DND-41 (cell line): ENCODE measurements at places on chromosomes 3 and 15.

DNA sequence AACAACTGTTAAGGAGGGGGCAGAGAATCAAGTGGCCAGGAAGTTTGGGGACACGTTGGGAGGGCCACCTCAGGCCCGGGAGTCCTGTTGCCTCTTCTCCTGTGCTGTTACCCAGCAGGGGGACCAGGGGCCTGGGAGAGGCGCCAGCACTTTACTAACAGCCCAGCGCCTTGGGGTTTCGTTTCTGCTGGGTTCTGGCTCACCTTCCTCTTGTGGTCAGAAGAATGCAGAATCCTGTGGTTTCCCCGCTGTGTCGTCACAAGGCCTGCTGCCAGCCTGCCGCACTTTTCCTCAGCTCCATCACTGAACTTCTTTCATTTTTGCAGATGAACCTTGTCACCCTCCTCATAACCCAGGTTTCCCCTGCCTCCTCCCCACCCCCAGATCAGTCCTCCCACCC lies 67.7 kb downstream of the SLC30A4 start:
- H3K27ac ChIP-seq, result peak overlapping the region; percentile 53
- peak; percentile 82 for DNase-seq
- peak overlapping the region; percentile 28 for H3K4me3 ChIP-seq
- peaks cover 47% of the 10 kb centered on the region for H3K4me1 ChIP-seq
- H3K36me3 ChIP-seq, result no peaks in the 10 kb centered on the region

DNA sequence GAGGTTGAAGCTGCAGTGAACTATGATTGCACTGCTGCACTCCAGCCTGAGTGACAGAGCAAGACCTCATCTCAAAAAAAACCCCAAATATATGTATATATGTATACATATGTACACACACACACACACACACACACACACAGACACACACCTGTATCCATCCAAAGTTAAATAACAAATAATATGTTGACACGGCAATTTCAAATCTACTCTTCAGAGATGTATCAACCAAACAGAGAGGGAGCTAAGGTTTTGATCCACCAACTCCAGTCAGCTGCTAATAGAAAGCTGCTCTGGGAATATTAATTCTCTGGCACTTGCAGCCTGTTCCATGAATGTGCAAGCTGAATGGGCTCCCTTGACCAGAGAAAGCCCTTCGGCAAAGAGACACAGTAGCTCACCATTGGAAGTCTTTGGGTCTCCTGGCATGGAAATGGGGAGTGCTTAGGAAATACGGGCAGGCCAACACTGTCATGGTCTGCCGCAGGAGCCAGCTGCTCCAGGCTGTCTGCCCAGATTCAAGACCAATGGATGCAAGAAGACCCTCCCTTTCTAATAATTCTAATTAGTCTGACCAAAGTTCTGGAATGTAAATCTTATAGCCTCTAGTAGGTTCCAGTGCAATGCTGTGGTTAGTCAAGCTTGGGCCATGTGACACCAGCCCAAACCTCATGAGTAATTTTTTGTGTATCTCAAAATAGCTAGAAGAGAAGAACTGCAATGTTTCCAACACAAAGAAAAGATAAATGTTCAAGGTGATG lies 299.8 kb downstream of the KBTBD8 start:
- H3K4me1 ChIP-seq, result no peaks in the 10 kb centered on the region
- no peak overlapping the region for H3K4me3 ChIP-seq
- no peaks in the 10 kb centered on the region for H3K27me3 ChIP-seq
- no peaks in the 10 kb centered on the region for H3K36me3 ChIP-seq

- H3K4me3 ChIP-seq, result no peak overlapping the region
- no peak for DNase-seq
- H3K27ac ChIP-seq, result no peak overlapping the region
- H3K4me1 ChIP-seq, result no peaks in the 10 kb centered on the region
- no peaks in the 10 kb centered on the region for H3K27me3 ChIP-seq
These were observed 597.0 kb downstream of the SQOR start for GRCh38 chr15:46231786-46232185.

- H3K27ac ChIP-seq, result no peak overlapping the region
- H3K27me3 ChIP-seq, result no peaks in the 10 kb centered on the region
- H3K4me1 ChIP-seq, result no peaks in the 10 kb centered on the region
- H3K36me3 ChIP-seq, result no peaks in the 10 kb centered on the region
- H3K4me3 ChIP-seq, result no peak overlapping the region
These were observed 342.9 kb upstream of the DPH6 start for GRCh38 chr15:35888815-35889214.

DNA sequence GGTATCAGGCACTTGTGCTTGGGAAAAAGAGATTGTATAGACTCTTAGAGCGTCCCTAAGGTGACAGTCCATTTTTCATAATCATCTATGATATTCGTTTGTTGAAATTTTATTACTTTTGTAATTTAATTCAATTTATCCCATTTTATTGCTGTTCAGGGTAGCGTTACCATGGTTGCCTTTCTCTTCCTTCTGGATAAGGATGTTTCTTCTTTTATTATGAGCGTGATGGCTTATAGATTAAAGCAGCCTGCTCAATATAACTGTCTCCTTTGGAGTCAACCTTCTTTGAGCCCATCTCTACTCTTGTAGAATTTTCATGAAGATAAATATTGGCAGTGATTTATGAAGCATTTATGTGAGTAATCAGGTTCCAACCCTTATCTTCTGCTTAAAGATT lies 182.0 kb downstream of the LRTM1 start:
- no peaks in the 10 kb centered on the region for H3K27me3 ChIP-seq
- DNase-seq, result no peak
- H3K4me1 ChIP-seq, result no peaks in the 10 kb centered on the region
- H3K27ac ChIP-seq, result no peak overlapping the region

DNA sequence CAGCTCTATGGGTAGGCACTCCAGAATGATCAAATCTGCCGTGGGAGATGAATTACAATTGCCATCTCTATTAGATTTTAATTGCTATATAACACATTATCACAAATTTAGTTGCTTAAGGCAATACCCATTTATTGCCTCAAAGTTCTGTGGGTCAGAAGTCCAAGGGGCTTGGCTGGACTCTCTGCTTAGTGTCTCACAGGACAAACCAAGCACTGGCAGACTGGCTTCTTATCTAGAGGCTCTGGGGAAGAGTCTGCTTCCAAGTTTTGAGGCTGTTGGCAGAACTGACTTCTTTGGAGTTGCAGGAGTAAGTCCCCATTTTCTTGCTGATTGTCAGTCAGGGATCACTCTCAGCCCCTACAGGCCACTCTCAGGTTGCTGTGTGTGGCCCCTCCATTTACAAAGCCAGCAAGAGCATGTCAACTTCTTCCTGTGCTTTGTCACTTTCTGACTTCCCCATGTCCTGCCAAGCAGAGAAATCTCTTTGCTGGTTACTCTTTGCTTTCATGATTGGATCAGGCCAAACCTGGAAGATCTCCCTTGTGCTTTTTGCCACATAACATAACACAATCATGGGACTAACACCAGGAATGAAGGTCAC lies 93.5 kb upstream of the PRICKLE2 start:
- no peak for DNase-seq
- H3K27me3 ChIP-seq, result no peaks in the 10 kb centered on the region
- H3K36me3 ChIP-seq, result no peaks in the 10 kb centered on the region
- H3K27ac ChIP-seq, result no peak overlapping the region
- H3K4me3 ChIP-seq, result no peak overlapping the region

DNA sequence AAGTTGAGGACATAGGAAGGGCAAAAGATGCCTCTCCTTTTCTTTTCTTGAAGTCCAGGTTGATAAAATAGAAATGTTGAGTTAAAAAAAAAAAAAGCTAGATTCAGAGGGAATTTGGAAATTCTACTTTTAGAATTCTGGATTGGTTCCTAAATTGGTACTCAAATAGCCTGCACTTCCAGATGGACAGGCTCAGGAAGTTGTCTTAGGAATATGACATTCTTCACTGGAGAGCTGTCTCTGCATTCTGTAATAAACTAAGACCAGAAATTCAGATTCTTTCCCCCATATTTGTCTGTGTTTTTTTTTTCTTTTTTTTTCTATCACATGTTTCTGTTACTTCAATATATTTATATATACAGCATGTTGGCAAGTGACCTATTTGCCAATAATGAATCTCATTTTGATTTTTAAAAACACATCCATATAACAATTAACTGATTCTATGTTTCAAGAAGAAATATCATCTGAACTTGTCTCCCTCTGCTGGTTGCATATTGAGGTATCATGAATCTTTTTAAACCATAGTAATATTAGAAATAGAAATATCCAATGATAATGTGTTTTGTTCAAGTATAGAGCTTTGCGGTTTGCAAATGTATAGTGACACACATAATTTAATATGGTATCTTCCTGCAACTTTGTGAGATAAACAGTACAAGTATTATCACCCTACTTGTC lies 8.5 kb upstream of the LSAMP start:
- H3K36me3 ChIP-seq, result no peaks in the 10 kb centered on the region
- no peaks in the 10 kb centered on the region for H3K4me1 ChIP-seq
- DNase-seq, result no peak
- H3K27ac ChIP-seq, result no peak overlapping the region
- no peak overlapping the region for H3K4me3 ChIP-seq
- no peaks in the 10 kb centered on the region for H3K27me3 ChIP-seq

DNA sequence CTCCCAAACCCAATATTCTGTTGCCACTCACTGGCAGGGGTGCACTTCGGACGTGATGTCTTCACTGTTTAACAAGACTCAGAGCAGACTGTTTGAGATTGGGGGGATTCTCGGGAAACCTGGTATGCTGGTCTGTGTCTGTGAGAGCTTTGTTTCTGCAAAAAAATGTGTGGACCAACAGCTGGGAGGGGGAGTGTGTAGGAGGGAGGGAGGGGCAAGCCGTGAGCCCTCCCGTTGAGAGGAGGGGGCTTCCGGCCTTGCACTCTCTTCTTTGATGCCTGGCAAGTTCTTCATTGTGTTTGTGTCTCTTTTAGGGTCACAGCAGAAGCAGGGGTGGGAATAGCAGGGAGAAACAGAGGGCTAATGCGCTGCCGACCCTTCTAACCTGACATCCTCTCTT lies 74.9 kb upstream of the NDN start:
- no peaks in the 10 kb centered on the region for H3K36me3 ChIP-seq
- no peak overlapping the region for H3K27ac ChIP-seq
- DNase-seq, result no peak
- no peaks in the 10 kb centered on the region for H3K27me3 ChIP-seq
- no peaks in the 10 kb centered on the region for H3K4me1 ChIP-seq
- no peak overlapping the region for H3K4me3 ChIP-seq

DNA sequence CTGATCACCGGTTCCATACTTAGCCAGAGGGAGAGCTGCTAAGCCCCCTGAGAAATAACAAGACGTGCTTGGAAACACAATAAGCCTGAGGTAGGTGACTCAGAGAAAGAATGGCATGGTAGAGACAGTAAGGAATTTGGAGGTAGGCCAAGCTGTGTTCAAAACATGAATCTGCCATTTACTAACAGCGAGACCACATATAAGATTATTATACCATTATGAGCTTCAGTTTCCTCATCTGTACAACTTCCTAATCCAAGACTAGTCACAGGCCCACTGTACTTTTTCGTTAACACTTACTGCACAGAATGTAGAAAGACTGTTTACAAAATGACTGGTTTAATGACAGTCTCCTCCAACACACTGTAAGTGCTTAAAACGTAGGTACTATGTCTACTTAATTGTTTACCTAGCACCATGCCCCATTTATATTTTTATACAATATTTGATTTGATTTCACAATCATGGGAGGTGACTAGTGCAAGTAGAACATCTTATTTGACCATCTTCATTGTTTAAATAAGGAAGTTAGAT lies 25.7 kb downstream of the ATOSA start:
- no peak for DNase-seq
- no peak overlapping the region for H3K27ac ChIP-seq
- H3K4me3 ChIP-seq, result no peak overlapping the region
- H3K27me3 ChIP-seq, result no peaks in the 10 kb centered on the region
- peaks cover 8% of the 10 kb centered on the region for H3K36me3 ChIP-seq

DNA sequence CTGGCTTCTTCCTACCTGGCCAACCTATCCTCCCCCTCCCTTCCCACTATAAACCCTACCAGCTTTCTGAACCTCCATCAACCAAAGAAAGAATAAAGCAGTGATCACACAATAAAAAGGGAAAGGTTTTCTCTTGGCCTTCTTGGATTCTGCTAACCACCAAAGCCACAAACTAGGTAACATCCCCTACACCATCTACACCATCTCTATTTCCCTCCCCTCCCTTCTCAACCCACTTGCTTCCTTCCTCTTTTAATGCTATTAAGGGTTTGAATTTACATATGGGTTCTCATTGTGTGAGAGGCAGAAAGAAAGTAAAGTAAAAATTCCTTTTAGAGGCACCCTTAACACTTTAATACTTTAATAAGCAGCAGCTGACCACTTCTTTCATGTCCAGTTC lies 25.8 kb upstream of the RSL24D1 start:
- no peaks in the 10 kb centered on the region for H3K36me3 ChIP-seq
- H3K27ac ChIP-seq, result no peak overlapping the region
- H3K4me1 ChIP-seq, result peaks cover 11% of the 10 kb centered on the region
- H3K4me3 ChIP-seq, result no peak overlapping the region
- DNase-seq, result no peak
